Urinary bladder (tissue), 4 donors: ENCODE measurements at places on chromosomes 5 and 9. TPM values are rescaled to one million over a fixed set of nuclear protein-coding genes. Genes with fewer than 3 reads are reported as not detected.

The VCAN gene
- total RNA-seq: 435 TPM

The ANKRD33B gene
- 4.4 TPM for total RNA-seq

GRCh38 chr9:120663380-120663779 is 50.9 kb downstream of the MEGF9 start:
- DNase-seq: no peak

DNA sequence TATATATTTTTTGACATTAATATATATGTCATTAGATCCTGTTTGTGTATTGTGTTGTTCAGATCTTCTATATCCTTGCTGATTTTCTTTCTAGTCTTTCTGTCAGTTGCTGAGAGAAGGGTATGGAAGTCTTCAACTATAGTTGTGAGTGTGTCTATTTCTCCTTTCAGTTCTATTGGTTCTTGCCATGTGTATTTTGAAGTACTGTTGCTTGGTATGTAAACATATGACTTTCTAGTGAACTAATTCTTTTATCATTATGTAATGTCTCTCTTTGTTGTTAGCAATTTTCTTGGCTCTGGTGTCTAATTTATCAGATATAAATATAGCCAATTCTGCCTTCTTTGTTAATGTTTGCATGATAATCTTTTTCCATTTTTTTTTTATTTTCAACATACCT is 84.3 kb upstream of the CAST start:
- DNase-seq: no peak

The CYSRT1 gene
- 0.42 TPM for total RNA-seq

DNA sequence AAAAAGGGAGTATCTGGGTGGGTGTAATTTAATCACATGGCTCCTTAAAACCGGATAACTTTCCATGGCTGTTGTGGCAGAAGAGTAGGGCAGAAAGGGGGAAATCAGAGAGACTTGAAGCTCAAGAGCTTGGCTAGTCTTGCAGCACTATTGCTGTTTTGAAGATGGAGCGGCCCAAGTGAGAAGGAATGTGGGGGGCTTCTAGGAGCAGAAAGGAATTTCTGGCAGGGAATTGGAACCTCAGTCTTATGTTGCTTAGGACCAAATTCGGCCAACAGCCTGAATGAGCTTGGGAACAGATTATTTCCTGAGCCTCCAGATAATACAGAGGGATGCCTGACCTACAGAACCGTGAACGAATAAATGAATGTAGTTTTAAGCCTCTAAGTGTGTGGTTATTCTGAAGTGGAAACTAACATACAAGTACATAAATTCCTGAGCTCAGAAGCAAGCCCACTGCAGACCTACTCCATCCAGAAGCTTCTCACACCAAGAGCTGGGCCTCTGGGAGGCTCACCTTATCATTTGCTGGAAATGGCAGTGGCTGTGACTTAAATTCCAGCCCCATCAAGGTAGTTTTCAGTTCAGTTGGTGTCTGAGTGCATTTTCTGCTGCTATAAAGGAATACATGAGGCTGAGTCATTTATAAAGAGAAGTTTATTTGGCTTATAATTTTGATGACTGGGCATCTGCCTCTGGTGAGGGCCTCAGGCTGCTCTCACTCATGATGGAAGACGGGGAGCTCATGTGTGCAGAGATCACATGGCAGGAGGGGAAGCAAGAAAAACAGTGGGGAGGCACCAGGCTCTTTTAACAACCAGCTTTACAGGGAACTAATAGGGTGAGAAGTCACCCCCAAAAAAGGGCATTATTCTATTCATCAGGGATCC is 15.3 kb upstream of the TMEM174 start:
- no peak for DNase-seq

The NCS1 gene
- total RNA-seq: 32.5 TPM
